Brain (organoid and tissue), 16 donors: ENCODE measurements at places on chromosomes 4 and X.

DNA sequence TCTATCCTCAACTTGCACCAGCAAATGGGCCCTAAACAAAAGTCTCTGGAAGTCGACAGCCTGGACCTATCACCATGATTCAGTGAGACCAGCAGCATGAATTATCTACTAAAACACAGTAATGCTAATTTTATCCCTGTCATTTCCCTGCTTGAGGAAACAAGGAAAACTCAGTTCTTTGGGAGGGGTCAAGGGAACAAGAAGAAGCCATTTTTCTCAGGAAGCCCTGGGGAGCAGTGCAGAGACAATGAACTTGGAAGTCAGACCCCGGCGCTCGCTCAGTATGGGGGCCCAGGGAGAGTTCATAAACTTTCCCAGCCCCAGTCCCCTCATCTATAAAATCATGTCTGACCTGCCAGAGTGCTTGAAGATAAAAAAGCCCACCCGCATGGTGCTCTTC is 50.4 kb downstream of the DCTD start:
- DNase-seq = no peak

- DNase-seq = no peak
Observed at GRCh38 chr4:77931452-77932135, 69.0 kb downstream of the MRPL1 start.

DNA sequence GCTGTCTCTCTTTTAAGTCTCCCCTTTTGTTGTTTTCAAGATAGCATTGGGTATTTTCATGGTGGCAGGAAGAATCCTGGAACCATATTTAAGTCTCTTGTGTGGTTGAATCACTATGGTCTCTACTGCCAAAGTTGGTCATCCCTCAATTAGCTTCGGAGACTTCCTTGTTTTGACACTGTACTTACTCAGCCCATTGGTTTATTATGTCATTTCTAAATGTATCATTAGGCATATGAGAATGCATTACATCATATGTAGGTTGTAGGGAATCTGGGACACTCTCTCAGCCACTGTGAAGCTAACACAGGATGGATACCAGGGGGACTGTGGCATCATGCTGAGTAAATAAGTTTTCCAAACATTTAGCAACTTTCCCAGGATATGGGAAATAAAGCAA is 211.8 kb downstream of the DTHD1 start:
- DNase-seq = no peak

DNA sequence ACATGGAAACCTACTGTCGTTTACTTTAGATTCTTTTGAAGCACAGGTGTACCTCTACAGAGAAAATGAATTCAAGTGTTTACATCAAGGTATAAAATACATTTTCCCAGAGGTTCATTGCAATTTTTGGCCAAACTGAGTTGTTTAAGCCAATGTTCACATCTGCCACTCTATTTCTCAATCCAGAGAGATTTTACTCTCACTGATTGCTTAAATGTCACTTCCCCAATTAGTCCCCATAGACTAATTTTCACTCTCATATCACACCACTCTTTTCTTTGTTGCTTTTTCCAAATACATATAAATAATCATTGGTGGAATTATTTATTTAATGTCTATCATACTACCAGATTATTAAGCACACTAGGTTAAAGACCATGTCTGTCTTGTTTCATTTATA is 271.8 kb downstream of the PPP3CA start:
- DNase-seq = no peak

- DNase-seq = no peak
Observed at GRCh38 chr4:8543623-8544022, 36.6 kb upstream of the GPR78 start.

DNA sequence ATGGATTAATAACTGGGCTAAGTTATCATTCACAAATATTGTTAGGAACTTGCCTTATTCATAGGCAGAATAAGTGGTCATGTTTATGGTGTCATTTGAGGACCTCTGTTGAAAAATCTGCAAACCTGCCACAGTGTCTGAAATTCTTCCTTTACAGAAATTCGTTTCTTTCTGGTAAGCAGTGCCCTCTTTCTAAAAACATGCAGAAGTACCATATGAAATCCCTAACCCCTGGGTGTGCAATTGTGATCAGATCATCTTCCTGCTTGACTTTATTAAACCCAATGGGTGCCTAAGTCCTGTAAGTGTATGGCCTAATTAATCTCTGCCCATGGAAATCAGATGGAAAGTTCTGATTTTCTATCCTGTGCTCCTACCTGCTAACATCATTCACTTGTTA is 4.4 kb upstream of the HTATSF1 start:
- DNase-seq = no peak

DNA sequence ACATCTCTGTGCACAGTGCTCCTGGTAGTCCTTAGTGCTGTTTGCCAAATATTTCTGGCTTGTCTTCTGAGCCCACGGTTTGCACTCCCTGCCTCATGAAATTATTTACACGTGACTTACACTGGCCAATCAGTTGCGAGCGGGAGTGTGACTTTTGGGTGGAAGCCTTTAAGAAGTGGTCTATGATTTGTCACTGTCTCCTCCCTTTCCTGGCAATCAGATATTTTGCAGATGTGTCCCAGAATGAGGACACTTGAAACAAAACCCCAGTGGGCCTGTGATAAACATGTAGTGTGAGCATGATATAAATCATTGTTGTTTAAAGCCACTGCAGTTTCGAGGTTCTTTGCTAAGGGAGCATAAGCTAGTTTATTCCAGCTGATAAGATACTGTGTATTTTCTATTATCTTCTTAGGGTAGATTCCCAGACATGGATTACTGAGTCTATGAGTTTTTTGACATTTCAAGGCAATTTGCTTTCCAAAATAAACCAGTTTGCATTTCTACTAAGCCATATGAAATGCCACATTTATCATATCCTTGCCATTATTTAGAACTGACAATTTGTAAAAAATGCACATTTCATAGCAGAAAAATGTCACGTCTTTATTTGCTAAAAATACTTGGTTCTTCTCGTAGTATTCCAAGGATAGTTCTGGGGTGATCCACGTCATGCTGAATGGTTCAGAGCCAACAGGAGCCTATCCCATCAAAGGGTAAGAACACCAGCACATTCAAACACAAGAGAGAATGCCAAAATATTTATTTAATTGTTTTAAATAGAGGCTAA is 12.0 kb downstream of the BST1 start:
- DNase-seq = peak; percentile 81

- DNase-seq = no peak
Observed at GRCh38 chr4:138164208-138164607, 77.9 kb downstream of the SLC7A11 start.

GRCh38 chrX:28639451-28639850 is 52.2 kb downstream of the IL1RAPL1 start:
- no peak for DNase-seq
